ENCODE measurements at places on chromosomes 7 and 10. TPM values are rescaled to one million over a fixed set of nuclear protein-coding genes. Genes with fewer than 3 reads are reported as not detected.
A peak's percentile ranks its signal among the peaks of the same experiment; 100 is the strongest.

Gene GIMAP5
- not detected for total RNA-seq

GRCh38 chr7:16647435-16647960 is 1.5 kb downstream of the BZW2 start:
- DNase-seq, result no peak

Gene PHYH
- 49.6 TPM for total RNA-seq

DNA sequence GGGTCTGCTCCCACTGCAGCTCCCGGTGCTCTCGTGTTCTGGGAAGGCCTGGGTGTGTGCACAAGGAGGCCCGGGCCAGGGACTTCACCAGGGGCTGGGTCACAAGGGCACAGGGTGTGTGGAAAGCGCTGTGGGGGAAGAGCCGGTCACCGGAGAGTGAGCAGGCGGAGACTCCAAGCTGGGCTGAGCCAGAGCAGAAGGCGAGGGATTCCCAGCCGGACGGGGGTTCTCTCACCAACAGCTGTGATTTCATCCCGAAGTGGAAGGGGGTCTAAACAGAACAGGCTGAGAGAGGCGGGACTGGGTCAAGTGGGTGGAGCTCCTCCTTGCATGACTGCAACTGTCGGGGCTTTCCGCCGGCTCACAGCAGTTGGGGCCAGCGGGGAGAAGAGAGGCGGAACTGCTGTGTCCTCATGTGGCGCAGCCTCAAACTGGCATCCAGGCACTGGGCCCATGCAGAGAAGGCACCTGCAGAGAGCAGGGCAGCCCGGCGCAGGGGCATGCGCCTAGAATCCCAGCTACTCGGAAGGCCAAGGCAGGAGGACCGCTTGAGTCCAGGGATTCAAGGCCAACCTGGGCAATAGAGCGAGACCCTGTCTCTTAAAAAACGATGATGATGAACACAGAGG is 7.6 kb upstream of the ORAI2 start:
- DNase-seq, result no peak

- DNase-seq, result no peak
Observed at GRCh38 chr10:52129410-52130178, 184.5 kb upstream of the DKK1 start.

DNA sequence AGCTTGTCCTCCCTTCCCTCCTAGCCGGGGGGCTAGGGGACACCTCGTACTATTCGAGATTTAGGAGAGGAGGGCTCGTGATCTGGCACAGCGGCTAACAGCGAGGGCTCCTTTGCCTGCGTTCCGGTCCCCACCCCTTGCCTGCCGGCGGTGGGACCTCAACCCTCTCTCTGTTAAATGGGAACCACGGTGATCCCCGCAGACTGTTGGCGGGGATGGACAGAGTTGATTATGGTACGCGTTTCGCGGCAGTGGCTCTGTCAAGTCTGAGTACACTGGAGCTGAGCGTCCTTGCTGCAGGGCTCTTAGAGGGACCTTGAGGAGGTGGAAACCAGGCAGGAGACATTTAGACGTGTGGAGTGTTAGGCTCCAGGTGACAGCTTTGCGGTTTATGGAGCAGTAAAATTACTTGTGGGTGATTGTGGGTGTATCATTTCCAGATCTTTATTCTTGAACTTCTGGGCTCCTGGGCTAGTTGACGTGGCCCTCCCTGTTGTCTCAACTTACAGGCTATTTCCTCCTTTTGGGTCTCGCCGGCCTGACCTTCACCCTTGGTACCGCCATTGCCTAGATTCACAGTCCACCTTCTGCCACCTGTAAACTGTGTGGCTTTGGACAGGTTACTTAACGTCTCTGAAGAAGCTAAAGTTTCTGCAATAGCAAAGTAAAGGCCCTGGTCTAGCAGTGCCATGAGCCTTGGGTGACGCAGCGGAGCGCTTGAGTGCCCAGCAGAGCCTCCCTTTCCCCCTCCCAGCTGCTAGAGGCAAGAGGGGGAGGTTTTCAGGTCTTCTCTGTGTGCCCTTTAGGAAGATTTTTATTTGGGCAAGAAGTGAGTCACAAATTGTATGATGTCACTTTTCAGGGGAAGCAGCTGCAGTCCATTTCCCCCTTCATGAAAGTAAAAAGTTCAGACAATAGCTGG is 739 bp downstream of the CASP7 start:
- DNase-seq, result peak; percentile 10

DNA sequence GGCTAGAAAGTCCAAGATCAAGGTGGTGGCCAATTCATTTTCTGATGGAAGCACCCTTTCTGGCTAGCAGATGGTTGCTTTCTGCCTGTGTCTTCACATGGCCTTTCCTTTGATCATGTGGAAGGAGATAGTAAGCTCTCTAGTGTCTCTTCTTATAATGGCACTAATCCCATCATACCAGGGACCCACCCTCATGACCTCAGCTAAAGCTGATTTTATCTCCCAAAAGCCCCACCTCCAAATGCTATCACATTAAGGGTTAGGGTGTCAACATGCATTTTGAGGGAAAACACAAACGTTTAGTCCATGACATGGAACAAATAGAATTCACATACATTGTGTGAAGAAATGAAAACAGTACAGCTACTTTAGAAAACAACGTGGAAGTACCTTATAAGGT is 100.0 kb downstream of the VPS50 start:
- no peak for DNase-seq

Gene MMD2
- not detected for total RNA-seq

DNA sequence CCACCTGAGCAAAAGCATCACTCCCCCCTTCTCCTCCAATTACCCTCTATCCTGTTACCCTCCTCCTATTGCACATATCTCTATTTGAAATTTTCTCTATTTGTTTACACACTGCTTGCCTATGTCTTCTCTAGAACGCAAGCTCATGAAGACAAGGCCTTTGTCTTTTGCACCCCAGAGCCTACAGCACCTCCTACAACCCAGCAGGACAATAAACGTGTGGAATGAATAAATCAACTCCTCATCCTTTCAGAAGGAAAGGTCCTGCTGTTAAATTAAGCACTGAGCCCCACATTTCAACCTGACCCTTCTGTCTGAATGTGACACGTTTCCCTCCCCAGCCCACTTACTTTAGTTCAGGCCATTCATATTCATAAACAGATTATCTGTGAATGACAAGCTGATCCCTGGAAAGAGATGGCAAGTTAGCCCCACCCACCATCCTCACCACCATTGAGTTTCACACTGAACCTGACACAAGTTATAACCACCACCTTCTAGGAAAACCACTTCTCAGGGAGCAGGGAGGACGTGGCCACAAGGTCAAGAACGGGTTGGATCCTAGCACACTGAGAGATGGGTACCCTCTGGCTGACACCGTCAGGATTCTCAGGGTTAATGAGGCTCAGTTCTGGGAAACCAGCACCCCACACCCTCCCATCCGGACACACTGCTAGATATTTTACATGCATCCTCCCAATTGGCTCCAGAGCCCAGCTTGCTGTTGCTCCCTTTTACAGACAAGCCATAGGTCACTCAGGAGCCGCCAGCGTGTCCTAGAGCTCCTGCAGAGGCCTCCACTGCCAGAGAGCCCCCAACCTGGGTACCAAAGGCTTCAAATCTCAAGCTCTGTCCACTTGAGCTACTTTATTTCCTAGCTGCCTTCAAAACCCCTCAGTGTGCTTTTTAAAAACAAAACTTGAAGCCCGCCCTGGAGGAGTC is 934 bp downstream of the PRTFDC1 start:
- peak; percentile 70 for DNase-seq

DNA sequence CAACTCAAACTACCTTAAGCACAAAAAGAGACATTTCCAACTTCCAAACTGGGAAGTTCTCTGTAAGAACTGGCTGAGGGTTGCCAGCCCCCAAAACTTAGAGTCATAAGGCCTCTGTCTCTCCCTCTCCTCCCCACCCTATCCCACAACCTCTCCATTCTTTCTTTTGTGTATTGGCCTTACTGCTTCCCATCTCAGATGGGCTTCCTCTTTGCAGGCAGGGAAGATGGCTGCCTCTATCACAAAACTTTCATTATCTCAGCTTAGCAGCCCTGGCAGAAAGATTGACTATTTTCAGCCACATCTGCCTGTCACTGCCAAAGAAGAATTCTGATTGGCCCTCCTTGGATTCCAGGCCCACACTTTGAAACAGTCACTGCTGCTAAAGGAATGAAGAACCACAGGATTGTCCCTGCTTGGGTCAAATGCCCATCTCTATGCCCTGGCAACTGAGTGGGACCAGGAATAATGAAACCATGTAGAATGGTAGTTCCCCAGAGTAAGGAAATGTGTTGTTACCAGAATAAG is 58.0 kb upstream of the PRKAR2B start:
- DNase-seq, result no peak

- no peak for DNase-seq
Observed at GRCh38 chr10:22765660-22766547, 51.5 kb upstream of the PIP4K2A start.

- no peak for DNase-seq
Observed at GRCh38 chr7:82051601-82052000, 281.8 kb upstream of the HGF start.

- DNase-seq, result no peak
Observed at GRCh38 chr7:121954803-121955202, 81.8 kb downstream of the PTPRZ1 start.

DNA sequence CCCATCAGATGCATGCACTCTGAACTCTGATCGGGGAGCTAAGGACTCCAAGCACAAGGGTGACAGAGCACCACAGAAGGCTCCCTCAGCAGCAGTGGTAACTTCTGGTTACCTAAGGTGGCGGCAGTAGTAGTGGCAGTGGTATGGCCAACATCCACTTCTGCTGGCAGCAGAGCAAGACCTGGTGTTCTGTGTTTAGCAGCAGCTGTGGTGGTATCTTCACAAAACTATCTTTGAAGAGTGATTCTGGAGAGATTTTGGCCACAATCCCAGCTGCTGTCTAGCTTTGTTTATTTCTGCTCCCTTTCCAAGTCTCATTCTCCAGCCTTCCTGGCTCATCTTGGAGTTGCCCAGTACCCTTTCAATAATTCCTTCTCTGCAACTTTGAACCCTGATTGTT is 102.4 kb upstream of the LRGUK start:
- no peak for DNase-seq

Gene GDF2
- not detected for total RNA-seq

Gene PKD2L1
- total RNA-seq, result not detected

DNA sequence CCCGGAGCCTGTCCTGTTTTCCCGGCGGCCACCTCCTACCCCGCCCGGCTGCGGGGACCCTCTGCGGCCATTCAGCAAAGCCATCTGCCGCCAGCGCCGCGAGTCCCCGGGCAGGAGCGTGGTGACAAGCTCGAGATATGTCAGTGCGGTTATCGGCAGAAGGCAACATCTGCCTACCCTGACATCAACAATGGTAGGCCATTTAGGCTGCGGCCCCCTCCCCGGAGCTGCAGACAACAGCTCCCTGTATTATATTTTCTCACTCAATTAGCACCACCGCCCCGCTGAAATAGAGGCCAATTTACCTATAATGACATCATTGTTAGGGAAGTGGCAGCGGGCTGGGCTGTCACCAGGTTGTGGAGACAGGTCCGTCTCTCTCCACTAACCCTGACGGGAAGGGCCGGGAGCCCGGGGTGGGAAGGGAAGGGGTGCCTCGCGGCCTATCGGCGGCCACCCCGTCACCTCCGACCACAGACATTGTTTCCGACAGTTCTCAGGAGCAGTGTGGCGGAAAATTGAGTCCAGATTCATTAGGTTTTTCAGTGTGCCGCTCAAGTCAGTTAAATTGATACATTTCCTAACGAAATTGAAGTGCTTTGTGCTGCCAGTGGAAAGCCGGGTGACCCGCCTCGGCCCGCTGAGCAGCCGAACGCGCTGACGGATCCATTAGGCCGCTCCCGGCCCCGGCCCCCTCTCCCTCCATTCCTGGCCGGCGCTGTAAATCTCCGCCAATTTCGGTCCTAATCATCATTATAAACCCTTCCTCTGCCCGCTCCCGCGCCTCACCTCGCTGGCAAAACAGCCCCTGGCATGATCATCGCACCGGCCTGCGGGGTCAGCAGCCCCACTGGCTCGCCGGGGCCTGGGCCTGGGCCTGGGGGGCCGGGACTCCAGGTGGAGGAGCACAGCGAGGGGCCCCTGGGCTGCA is 43.0 kb downstream of the UNCX start:
- DNase-seq, result no peak

Gene LAMTOR4
- total RNA-seq, result 107 TPM

GRCh38 chr10:94293354-94293753 is 69.4 kb downstream of the NOC3L start:
- DNase-seq, result no peak

Gene SHH
- 4.7 TPM for total RNA-seq

Gene MKX
- 0.64 TPM for total RNA-seq

GRCh38 chr7:115410434-115410820 is 488.5 kb downstream of the MDFIC start:
- DNase-seq, result no peak

DNA sequence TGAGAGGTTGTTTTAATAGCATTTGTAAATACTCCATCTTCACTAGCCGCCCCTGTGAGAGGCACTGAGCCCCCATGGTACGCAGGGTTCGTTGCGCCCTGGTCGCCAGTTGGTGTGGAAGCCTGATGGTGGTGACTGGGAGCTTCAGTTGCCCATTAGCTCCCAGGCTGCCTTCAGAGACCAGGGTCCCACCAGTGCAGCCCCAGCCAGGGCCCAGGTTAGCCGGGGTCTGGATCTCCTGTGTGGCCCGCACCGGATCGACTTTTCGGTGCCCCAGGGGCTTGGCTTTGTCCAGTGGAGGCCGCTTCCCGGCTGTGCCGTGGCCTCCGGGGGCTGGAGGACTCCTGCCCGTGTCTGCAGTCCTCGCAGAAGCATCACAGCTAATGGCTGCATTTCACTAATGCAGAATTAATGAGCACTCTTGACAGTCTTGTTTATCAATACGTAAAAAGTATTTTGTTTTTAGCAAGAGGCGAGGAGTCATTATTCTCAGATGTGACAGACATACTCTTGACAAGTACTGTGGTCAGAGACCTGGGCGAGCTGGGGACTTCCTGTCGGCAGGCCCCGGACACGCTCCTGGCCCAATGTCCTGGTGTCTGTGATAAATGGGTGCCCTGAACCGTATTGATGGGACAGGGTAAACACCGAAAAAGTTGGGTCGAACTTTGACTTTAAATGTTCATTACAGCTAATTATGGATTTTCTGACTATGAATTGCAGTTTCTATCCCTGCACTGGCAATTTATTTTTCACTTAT is 99.8 kb downstream of the NKX6-2 start:
- no peak for DNase-seq

GRCh38 chr10:132270721-132271457 is 36.9 kb downstream of the STK32C start:
- DNase-seq, result no peak

Gene KCNH2
- 0.66 TPM for total RNA-seq
